CD4-positive, alpha-beta T cell treated with Interferon alpha-2 for 1 hour (primary cell): ENCODE measurements at places on chromosomes 7 and 10.

- DNase-seq: no peak
These were observed 408.0 kb downstream of the HGF start for GRCh38 chr7:81361769-81362312.

DNA sequence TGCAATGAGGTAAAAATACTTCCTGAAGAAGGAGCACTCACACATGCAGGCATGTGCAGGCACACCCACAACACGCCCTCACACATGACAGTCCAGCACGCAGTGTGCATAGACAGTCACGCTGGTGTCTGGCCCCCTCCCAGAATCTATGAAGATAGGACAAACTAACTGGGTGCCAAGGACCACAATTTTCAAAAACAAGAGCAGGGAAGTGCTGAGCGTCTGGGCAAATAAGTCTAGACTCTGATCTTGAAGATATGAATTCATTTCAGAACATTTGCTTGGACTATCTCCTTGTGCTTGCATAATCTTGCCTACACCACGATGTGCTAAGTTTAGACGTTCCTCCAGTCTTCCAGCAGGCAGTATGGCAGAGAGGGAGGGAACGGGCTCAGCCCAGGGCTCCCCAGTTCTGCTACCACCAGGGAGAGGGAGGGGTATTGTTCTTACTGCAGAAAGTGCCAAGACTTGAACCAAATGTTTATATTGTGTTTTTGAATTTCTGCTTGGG, 276.5 kb upstream of the KLF6 start:
- DNase-seq: no peak

GRCh38 chr10:60849740-60850139, 71.5 kb downstream of the CDK1 start:
- no peak for DNase-seq

GRCh38 chr10:71431239-71432100, 34.8 kb downstream of the CDH23 start:
- no peak for DNase-seq

- no peak for DNase-seq
These were observed 594.9 kb downstream of the REEP3 start for GRCh38 chr10:64115908-64116643.

- DNase-seq: no peak
These were observed 378.8 kb upstream of the PODXL start for GRCh38 chr7:131935180-131935579.

DNA sequence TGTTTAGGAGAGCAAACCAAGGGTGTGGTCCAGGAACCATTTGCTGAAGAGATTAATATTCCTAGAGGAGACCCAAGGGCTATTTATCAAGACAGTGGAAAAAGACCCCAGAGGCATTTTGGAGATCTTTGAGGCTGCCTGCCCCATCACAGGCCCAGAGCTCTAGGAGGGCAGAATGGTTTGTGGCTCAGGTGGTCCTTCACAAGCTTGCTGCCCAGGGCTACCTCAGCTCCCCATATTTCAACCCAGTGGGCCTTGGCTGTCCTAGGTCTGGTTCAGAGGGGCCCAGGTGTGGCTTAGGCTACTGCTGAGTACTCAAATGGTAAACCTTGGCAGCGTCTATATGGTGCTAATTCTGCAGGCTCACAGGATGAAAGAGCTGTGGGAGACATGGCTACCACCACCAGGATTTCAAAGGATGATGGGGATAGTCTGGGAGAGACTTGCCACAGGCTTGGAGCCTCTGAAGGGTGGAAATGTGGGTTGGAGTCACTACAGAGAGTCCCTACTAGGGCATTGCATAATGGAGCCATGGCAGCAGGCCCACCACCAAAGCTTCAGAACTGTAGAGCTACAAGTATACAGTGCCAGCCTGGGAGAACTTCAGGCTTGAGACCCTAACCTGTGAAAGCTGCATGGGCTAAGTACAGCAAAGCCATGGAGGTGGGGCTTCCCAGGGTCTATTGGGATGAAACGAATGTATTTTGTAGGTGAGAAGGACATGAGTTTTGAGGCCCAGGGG, 24.3 kb downstream of the PTEN start:
- DNase-seq: no peak
